ENCODE measurements at places on chromosomes 5 and 9.

DNA sequence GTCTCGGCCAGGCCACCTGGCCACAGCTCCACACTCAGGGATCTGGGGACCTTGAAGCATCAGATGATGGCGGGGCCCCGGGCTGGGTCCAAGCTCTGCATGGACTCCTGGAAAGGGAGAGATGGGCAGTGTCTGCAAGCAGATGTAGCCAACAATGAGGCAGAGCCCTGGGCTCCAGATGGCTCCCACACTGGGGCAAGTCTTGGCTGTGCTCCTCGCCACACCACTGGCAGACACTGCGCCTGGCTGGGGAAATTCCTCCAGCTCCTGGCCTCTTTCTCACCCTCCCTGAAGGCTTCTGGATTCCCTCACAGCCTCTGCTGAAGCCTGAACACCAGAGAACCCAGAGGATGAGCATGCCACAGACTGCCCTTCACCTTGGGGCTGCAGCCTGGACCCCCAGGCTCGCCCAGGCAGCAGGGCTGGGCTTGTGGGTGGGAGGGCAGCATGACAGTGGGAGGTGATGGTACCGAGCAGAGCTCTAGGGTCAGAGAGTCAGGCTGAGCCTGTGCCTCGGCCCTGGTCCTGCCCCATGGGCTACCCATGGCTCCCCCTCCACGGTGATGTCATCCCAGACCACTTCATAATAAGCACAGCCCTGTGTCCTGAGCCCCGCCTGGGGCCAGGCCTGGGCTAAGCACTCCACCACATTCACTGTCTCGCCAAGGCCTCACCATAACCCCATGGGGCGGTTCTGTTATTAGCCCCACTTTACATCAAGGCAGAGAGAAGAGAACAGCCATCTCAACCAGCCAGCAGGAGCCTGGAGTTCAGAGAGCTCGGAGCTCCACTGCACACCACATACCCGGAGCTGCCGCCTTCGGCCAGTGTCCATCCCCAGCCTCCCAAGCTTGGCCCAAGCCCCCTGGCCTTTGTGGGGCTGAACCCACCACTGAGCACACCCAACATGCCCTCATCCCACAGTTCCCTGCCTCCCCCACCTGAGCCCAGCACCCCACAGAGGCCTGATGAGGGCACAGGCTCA is 62.2 kb upstream of the ADAMTS2 start:
- DNase-seq, result no peak

DNA sequence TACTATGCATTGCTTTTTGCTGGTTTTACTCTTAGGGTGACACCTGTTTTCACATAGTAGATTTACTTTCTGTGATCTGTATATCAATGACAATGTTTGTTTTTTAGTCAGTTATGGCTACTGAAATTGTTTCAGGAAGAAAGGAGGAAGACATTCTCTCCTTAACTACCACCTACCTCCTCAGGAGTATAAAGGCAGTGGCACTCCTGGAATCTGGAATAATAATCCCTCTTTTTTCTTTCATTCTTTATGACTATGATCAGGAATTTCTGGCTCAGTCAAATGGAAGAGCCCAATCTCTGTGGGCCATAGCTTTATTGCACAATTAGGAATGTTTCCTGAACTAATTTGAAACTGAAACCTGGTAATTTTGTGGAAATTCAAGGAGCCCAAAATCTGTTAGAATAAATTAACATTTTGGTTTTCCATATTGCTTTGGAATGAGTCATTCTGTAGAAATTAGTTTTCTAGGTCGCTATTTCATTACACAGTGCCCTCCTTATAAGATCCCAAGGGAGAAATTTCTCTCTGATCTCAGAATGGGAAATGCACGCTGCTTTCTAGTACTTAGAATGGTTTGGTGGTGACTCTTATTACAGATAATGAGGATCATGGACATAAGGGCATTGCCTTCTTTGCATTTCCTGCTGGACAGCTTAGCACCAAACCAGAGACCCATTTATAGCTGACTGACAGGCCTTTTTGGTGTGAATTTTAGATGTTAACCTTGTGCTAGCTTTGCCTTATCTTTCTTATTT is 95.3 kb upstream of the VLDLR start:
- no peak for DNase-seq

DNA sequence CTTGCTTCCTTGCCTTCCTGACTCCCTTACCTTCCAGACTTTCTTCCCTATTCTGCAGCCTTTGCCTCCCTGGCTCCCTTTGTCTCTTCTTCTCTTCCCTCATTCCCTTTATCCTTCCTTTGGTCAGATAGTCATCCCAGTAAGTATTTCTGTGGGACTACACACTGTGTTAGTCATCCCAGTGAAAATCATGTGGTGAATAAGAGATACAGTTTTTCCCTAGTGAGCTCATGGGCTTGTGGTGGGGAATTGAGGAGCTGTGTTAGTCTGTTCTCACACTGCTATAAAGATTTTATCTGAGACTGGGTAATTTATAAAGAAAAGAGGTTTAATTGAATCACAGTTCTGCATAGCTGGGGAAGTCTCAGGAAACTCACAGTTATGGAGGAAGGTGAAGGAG is 109.8 kb upstream of the EDIL3 start:
- DNase-seq, result no peak

- no peak for DNase-seq
These were observed 101.8 kb downstream of the FGF18 start for GRCh38 chr5:171521219-171521633.

- no peak for DNase-seq
These were observed 13.7 kb upstream of the MTAP start for GRCh38 chr9:21788752-21789151.

- DNase-seq, result no peak
These were observed 127.5 kb upstream of the CCNG1 start for GRCh38 chr5:163309914-163310313.

- no peak for DNase-seq
These were observed 83.9 kb upstream of the CYLC2 start for GRCh38 chr9:102911185-102911584.
